ENCODE measurements at places on chromosomes 3 and 15. TPM values are rescaled to one million over a fixed set of nuclear protein-coding genes. Genes with fewer than 3 reads are reported as not detected.

- DNase-seq, result no peak
- no peaks in the 10 kb centered on the region for H3K36me3 ChIP-seq
- peaks cover 2% of the 10 kb centered on the region for H3K4me1 ChIP-seq
- no peak overlapping the region for H3K27ac ChIP-seq
- no peaks in the 10 kb centered on the region for H3K27me3 ChIP-seq
Measured at GRCh38 chr15:98809273-98809672, 160.9 kb downstream of the IGF1R start.

PDIA5 gene
- total RNA-seq, result 27.9 TPM

GRCh38 chr3:140091143-140091542, 156.2 kb downstream of the CLSTN2 start:
- no peak for DNase-seq
- no peaks in the 10 kb centered on the region for H3K27me3 ChIP-seq
- H3K27ac ChIP-seq, result no peak overlapping the region
- H3K4me3 ChIP-seq, result no peak overlapping the region
- no peaks in the 10 kb centered on the region for H3K36me3 ChIP-seq

GRCh38 chr3:38164643-38164951, 740 bp upstream of the OXSR1 start:
- DNase-seq, result no peak
- H3K27ac ChIP-seq, result peak overlapping the region; percentile 99

DNA sequence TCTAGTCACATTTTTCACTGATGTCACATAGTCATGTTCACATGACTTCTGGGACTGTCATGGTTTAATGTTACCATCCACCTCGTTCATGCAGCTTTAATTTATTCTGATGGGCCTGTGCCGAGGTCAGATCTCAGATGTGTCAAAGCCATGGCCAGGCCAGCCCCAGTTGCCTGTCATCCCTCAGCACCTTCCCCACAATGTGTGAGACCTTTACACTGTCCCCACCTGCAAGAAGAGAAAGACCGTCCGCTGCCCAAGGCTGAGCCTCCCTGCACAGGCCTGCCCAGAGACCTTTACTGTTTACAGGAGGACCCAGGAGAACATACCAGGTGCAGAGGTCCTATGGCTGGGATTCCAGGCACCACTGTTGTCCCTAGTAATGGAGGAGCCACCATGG, 12.8 kb upstream of the KLF15 start:
- no peaks in the 10 kb centered on the region for H3K36me3 ChIP-seq
- H3K4me1 ChIP-seq, result no peaks in the 10 kb centered on the region
- H3K27me3 ChIP-seq, result no peaks in the 10 kb centered on the region
- no peak overlapping the region for H3K4me3 ChIP-seq

DNA sequence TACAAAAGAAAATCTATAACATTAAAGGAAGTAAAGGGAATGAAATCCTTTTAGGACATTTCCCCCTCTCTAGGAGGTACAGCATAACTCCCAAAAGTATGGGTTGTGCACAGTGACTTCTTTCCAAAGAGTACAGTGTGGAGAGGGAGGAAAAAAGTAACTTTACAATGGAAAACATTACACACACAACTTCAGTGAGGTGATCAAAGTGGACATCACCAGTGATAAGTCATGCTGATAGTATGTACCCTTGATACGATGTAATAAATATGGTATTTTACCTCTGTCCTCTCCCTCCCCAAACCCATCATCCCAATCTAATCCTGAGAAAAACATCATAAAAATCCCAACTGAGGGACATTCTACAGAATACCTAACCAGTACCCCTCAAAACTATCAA, 10.8 kb downstream of the PLD1 start:
- peak; percentile 34 for DNase-seq
- H3K27ac ChIP-seq, result no peak overlapping the region
- H3K4me3 ChIP-seq, result no peak overlapping the region
- H3K36me3 ChIP-seq, result no peaks in the 10 kb centered on the region

CA12 gene
- 48.4 TPM for total RNA-seq

GRCh38 chr15:100919481-100920405, 586 bp downstream of the LRRK1 start:
- no peaks in the 10 kb centered on the region for H3K4me1 ChIP-seq
- no peaks in the 10 kb centered on the region for H3K36me3 ChIP-seq
- no peaks in the 10 kb centered on the region for H3K27me3 ChIP-seq
- peak overlapping the region; percentile 68 for H3K4me3 ChIP-seq
- H3K27ac ChIP-seq, result no peak overlapping the region

GRCh38 chr3:48514431-48515227, 10.7 kb upstream of the SHISA5 start:
- H3K4me3 ChIP-seq, result no peak overlapping the region
- no peaks in the 10 kb centered on the region for H3K27me3 ChIP-seq
- H3K4me1 ChIP-seq, result no peaks in the 10 kb centered on the region
- DNase-seq, result no peak
- H3K36me3 ChIP-seq, result no peaks in the 10 kb centered on the region

TP63 gene
- total RNA-seq, result not detected

TPRG1 gene
- total RNA-seq, result 0.99 TPM

DNA sequence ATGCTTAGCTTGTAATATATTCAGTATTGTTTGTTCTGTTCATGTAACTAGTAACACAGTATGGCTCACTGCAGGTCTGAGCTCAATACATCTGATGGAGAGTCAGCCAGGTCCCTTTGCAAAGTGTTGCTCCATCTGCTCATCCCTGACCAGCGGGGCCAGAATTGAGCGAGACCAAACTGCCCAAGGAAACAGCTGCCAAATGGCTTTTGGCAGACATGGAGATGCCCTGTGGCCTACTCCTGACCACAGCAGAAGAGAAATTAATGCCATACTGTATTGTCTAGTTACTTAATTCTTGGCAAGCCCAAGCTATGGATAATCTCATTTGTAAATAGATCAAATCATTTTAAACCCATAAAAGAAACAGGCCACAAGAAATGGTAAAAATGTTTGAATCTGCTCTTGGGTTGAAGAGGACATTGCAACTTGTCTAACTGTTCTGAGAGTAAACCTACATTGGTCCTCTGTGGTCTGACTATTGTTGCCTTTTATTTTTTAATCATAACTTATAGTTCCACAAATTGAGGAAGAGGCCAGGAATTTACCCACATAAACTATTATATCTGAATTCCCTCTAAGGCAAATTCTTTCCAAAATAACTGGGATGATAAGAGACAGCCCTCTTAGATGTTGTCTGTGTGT, 209.5 kb downstream of the EBLN2 start:
- no peaks in the 10 kb centered on the region for H3K4me1 ChIP-seq
- no peaks in the 10 kb centered on the region for H3K36me3 ChIP-seq
- DNase-seq, result peak; percentile 30
- no peak overlapping the region for H3K4me3 ChIP-seq
- H3K27me3 ChIP-seq, result no peaks in the 10 kb centered on the region

DNA sequence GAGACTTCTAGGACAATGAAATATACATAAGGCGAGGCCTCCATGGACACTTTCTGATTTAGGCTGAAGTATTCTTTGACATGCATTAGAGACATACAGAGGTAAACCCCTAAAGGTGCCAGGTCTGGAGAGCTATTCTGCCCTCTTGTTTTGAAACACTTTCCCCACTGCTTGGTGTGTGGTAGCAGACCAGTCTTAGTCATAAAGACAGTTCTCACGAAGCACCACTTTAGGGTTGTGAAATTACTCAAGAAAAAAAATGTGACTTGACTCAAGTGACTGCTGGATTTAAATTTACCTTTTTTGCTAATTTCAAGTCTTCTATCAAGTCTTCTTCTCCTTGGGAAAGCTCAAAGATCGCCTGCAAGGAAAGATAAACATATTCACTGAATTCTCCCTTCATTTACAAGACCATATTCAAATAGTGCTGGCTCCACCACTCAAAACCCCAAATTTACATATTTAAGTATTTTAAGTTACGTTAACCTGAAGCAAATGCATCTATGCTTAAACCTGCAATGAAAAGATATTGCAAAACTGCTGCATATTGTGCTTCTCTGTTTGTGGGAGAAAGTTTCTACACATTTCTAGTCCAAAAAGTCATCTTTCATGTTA, 48.4 kb downstream of the ARHGEF3 start:
- H3K4me1 ChIP-seq, result no peaks in the 10 kb centered on the region
- no peaks in the 10 kb centered on the region for H3K27me3 ChIP-seq
- H3K36me3 ChIP-seq, result no peaks in the 10 kb centered on the region
- H3K27ac ChIP-seq, result no peak overlapping the region

GRCh38 chr15:76147906-76148570, 88.3 kb downstream of the TMEM266 start:
- H3K27me3 ChIP-seq, result peaks cover 5% of the 10 kb centered on the region
- no peak overlapping the region for H3K27ac ChIP-seq
- H3K36me3 ChIP-seq, result no peaks in the 10 kb centered on the region
- no peak for DNase-seq
- H3K4me1 ChIP-seq, result peaks cover 23% of the 10 kb centered on the region

GRCh38 chr3:112759210-112759609, 87.5 kb downstream of the CD200R1L start:
- H3K4me3 ChIP-seq, result no peak overlapping the region
- DNase-seq, result no peak
- H3K27ac ChIP-seq, result no peak overlapping the region

Measured in fibroblast of lung (primary cell).